ENCODE measurements at places on chromosomes 3 and 15.

DNA sequence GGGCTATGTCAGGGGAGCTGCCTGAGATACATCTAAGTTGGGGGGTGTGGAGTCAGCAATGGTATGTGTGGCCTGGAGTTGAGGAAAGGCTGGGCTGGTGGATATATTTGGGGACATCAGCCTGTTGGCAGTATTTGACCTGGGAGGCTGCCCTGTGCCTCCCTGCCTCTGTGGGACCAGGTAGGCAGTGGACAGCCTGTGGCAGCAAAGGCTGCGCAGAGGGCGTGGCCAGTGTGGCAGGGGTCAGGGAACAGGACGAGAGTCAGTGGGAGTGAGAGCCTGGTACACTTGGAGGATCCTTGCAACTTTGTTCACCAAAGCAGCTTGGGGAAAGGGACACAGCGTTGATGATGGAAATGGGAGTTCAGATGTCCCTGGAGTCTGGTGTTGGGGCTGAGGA is 15.0 kb downstream of the TEX264 start:
- no peak for DNase-seq

GRCh38 chr3:150627557-150627956 is 24.4 kb downstream of the SELENOT start:
- DNase-seq = no peak

DNA sequence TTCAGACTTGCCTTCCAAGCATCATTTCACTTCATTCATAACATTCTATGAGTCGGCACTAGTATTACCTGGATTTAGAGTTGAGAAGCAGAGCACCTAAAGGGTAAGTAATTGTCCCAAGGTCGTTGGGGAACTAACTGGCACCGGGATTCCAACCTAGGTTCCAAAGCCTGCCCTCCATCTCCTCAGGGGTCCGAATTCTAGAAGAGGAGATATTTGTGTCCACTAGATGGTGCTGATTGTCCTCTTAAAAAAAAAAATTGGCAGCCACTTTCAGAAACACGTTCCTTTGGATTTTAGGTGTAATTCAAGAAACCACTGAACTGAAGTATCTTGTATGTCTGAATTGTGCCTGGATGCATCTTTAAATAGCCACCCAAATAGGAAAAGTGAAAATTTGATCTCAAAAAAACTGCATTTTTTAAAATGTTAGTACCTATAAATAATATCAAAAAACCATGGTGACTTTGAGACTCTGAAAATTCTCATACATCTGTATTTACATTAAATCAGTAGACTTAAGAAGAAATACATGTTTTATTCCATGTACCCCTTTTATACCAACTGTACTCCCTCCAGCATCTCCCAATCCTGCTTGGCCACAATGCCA is 3.9 kb upstream of the FSIP1 start:
- DNase-seq = no peak

- DNase-seq = no peak
Observed at GRCh38 chr3:23221136-23221535, 18.0 kb downstream of the UBE2E2 start.

GRCh38 chr3:187567661-187568121 is 102.5 kb downstream of the SST start:
- no peak for DNase-seq
